ENCODE measurements at places on chromosomes 7 and 10.

- DNase-seq: no peak
These were observed 313.2 kb downstream of the PTPRN2 start for GRCh38 chr7:158274404-158274811.

DNA sequence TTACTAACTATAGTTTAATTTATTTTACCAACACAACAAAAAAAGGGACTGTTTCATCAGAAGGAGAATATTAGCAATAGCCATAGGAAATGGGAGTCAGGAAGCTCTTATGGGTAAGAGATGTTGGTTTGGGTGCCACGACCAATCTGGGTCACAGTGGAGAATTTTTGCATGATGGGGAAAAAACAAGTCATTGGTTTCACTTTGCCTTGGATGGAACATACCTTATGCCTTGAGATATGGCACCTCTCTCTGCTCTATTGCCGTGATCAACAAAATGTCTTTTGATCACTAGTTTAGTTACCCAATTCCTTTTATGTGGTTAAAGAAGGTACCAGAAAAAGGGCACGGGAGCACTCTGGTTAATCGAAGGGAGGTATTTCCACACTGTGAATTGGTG, 48.2 kb downstream of the PNLIPRP3 start:
- DNase-seq: no peak

DNA sequence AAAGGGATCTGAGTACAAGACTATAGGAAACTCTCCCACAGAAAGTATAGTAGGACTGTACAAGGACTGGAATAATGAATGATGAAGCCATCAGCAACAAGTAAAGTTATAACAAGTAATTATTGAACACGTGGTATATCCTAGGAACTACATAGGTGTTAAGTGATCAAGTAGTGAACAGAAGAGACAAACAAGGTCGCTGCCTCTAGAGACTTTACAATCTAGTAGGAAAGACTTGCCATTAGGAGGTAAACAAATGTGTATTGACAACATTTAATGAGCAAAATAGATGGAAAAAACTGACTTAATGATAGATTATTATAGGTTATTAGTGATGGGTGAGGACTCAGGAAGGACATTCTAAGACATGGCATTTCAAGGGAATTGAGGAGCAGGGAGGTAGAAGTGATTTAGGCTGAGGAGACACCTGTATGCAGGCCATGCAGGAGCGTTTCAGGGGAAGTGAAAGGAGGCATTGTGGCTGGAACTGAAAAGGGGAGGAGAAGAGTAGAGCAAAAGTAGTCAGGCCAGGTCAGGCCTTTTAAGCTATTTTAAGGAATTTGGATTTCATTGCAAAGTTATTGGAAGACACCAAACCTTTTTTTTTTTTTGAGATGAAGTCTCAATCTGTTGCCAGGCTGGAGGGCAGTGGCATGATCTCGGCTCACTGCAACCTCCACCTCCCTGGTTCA, 8.5 kb upstream of the GLCCI1 start:
- no peak for DNase-seq

GRCh38 chr10:33065111-33065510, 107.1 kb upstream of the ITGB1 start:
- DNase-seq: no peak

GRCh38 chr10:88916231-88916630, 36.2 kb downstream of the STAMBPL1 start:
- DNase-seq: no peak

DNA sequence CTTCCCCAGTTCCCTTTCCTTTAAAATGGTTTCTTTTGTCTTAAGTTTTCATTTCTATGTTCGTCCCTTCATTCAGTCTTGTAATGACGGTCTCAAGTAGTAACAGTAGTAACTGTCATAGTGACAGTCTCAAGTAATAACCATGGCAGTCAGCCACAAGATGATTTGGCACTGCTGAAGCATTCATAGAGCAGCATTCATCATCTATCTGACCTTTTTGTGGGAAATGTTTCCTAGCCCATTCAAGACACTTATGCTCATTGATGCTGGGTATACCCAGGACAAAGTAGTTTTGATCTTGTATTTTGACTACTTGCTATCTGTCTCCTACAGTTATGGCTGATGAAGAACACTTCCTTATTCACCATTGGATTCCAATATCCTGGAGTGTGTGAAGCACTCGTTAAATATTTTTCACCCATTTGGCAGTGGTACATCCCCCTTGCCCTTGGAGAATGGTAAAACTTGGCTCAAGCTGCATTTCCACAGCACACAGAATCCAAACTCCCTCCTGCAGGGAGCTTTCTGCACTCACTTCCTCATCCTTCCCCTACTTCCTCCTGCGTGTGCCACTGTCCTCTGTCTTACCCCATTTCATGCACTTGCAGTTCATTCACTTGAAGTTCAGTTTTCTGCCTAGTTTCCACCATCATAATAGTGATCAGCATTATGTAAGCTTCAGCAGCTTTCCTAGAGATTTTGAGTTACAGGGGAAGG, 19.0 kb downstream of the GIMAP4 start:
- DNase-seq: no peak

DNA sequence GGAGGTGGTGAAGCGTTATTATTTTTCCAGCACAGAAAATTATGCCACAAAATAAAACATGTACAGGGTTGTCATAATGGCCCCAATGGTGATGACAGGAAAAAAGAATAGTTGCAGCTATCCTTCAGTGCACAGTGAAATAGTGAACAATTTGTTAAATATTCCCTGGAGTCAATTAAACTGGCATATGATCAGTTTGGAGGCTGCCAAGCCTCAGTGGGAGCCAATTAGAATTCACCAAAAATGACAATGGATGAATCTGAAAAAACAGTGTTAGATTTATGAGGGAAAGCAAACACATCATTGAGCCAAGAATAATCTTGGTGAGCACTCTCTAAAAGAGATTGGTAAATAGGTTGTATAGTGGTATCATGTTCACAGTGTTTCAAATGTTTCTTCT, 146.3 kb downstream of the OTUD1 start:
- no peak for DNase-seq

- DNase-seq: no peak
These were observed 483.0 kb downstream of the MAGI2 start for GRCh38 chr7:78970440-78970916.

DNA sequence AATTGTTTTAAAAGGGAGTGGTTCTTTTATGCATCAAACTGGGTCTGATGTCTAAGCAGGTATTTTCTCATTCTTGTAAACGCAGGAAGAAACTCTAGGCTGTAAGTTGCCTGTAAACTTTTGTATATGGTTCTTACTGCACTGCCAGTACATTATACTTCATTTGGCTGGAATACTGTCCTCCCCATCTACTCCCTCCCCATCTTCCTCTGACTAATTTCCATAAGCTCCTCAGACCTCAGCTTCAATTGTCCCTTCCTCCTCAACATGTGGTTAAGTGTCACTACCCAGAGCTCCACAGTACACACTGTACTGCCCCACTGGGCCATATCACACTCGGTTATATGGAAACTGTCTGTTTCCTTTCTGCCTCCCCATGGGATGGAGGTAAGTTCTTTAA, 161.4 kb upstream of the MDFIC start:
- DNase-seq: no peak

- no peak for DNase-seq
These were observed 140.5 kb downstream of the PKD1L1 start for GRCh38 chr7:47807756-47808155.

DNA sequence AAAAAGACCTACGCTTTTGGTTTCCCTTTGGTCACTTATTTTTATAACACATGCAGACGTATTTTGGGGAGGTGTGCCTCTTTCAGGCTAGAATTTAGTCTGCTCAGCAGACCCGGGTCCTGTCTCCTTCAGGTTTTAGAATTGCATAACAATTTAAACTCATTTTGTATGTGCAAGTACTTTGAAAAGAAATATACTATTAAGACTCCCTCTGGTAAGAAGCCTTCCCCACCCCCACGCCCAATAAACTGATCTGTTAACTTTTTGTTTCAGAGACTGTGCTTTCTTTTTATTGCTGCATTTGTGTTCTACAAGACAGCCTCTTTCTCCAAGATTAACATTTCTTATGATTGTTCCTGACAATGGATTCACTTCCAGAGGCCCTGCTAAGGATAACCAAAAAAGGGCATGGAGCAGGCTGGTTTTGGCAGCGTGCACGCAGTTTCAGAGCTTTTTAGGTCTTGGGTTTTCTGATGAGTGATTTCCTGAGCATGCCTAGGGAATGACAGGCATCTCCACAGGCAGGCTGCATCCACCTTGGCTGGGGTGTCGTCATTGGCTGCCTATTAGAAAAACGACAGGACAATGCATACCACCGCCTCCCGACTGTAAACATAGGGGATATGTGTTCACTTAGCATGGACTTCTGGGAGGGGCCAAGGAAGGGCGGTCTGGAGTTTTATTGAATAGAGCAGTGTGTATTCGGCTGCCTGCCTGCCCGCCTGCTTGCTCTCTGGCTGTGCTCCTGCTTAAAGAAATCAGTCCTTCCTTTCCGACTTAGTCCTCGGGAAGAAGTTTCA, at the start of gene CALD1:
TSS of gene CALD1 (plus strand) at position 694 of the 800 bp plus-strand sequence. CDS start 88,100 bp downstream, outside the sequence.
- no peak for DNase-seq

- no peak for DNase-seq
These were observed 5.0 kb downstream of the BCCIP start for GRCh38 chr10:125828311-125828710.

All from stimulated activated CD8-positive, alpha-beta memory T cell treated with anti-CD3 and anti-CD28 coated beads, Interleukin-7, amount 100 ng/mL, for 24 hours (primary cell).